Activated CD8-positive, alpha-beta memory T cell treated with anti-CD3 and anti-CD28 coated beads, Interleukin-2, amount 10 ng/mL, durations not matched to agents 7 days and 5 days (primary cell): ENCODE measurements at places on chromosomes 2 and 18.
A peak's percentile ranks its signal among the peaks of the same experiment; 100 is the strongest.

DNA sequence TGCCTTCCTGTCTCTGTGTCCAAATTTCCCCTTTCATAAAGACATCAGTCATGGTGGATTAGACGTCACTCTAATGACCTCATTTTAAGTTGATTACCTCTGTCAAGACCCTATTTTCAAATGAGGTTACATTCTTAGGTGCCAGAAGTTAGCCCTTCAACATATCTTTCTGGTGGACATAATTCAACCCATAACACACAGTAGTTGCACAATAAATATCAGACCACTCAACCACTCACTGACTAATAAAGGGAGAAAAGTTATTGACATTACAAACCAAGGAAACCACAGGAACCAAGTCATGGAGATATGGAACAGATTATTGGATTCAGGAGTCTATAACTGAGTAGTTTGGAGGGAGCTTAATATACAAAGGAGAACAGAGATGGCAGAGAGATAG is 377.4 kb upstream of the ACVR2A start:
- no peak for DNase-seq

DNA sequence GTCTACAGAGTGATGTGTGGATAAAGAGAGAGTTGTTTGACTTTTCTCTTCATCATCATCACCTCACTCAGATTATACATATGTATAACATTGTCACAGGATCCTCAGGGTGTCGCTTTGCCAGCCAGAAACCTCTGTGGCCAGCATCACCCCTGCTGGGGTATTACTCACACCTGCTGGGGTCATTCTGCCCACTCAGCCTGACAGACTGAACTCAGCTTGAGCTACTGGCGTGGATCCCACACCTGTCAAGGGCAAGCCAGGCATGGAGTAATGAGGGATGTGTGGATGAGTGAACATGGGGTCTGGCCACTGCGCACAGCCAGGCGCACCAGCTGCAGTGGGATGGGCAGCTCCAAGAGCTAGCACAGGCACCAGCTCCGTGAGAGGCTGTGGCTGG is 870.6 kb downstream of the CBLN2 start:
- no peak for DNase-seq

DNA sequence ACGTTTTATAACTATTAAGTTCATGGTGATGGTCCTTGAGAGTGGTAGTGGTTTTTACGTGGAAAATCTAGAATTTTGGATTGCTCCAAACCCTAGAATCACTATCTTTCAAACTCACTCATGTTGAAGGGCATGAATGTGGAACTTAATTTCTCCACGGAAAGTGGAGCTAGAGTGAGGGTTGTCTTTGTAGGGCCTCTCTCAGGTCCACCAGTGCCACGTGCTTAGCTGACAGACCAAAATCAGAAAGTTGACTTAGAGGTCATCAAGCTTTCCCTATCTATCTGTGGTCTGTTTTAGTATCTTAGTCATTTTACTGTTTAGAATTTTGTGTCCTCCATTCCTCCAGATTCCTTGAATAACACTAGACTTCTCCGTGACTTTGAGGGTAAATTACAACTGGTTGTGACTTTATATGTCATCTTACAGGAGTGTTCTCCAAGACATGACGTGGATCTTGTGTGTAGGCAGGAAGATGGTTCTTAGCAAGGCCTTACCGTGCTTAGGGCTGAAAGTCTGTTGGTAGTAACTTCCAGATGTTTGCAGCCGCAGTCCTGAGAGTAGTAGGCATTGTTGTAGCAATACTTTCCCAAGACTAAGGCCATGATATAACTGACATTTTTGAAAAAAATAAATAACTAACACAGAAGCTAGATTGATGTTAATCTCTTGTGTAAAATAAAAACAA is 26.8 kb downstream of the DIS3L2 start:
- DNase-seq: no peak

DNA sequence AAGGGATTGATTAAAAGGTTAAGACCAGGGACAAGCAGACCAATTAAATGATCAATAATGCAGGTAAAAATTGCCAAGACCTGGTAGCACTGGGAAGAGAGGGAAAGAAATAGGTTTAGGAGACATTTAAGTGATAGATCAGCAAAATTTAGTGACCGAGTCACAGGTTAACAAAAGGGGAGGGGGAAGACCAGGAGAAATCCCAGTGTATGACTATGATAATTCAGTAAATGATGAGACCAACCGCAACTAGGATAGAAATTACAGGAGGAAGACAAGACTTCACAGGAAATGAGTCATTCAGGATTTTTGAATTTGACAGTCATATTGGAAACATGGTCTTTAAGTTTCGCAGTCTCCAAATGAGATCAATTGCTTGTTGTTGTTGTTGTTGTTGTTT is 62.9 kb downstream of the COBLL1 start:
- no peak for DNase-seq

GRCh38 chr18:9594823-9595596 is 19.3 kb downstream of the PPP4R1 start:
- no peak for DNase-seq

- DNase-seq: no peak
Observed at GRCh38 chr2:235051436-235052260, 99.8 kb downstream of the SH3BP4 start.

- no peak for DNase-seq
Observed at GRCh38 chr2:48504647-48505327, 25.2 kb upstream of the STON1 start.

DNA sequence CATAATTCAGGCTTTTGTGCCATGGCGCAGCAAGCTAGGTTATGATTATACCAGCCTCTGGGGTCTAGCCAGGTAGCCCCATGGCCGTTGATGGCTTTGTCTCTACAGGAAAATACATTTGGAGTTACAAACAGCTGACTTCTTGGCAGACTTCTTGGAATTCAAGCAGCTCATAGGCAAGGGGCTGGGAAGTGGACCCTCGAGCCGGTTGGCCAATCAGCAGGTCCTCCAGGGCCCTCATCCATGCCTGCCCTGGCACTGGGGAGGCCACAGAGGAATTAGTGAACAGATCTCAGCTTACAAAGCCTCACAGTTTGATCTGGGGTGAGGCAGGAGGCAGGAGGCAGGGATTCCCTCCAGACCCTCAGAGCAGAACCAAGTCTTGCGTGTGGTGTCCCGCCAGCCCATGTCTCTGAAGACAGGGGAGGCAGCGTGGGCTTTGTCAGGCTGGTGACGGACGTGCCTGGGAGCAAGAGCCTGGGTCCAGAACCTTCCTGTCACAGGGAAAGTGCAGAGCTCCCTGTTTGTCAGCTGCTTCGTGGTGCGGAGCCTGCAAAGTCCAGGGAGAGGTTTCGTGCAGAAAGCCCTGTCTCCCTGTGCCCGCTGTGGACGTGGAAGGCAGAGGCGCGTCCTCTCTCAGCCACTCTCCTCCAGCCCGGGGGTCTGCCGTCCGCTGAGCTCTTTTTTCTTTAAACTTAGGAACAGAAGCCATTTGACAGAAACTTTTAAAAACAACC is 131.7 kb downstream of the KLHL29 start:
- DNase-seq: no peak

DNA sequence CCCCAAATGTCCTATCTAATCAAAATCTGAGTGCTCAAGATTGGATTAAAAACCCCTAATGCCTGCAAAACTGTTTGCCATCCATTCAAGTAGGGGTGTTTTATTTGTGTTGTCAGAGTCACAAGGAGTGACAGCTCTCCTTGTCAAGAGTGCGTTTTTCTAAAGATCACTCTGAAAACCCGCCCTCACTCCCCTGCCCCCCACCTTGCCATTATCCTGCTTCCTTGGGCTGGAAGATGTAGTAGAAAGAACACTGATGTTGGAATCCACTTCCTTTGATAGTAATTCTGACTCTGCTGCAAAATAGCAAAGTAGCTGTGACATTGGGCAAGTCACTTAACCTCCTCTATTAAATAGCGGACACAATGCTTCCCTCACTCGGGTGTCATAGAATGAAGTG is 155.6 kb downstream of the TSN start:
- no peak for DNase-seq

DNA sequence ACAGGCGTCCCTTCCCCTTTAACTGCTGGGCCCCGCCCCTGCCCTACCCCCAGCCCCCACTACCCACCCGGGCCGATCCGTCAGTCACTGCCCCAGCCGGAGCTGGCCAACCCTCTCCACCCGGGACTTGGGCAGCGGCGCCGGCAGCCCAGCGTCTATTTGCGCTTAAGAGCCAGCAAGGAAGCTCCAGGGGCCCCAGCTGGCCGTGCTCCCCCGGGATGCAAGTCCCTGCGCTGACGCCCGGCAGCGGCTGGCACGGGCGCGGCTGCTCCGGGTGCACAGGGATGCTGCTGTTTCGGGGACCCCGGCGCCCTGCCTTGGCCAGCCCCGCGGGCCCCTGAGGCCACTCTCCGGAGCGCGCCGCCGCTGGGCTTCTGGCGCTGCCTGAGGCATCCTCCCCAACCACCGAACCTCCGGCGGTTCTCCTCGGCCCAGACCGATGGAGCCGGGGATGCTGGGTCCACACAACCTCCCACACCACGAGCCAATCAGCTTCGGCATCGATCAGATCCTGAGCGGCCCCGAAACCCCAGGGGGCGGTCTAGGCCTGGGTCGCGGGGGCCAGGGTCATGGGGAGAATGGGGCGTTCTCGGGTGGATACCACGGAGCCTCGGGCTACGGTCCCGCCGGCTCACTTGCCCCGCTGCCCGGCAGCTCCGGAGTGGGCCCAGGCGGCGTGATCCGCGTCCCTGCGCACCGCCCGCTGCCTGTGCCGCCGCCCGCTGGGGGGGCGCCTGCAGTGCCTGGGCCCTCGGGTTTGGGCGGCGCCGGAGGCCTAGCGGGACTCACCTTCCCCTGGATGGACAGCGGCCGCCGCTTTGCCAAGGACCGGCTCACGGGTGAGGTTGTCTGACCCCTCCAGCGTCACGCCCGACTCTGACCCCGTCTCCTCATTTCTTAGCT is at the start of gene TLX2:
Gene TLX2, plus strand, starts transcription at position 83 of the 903 bp plus-strand sequence. Its CDS starts 357 bp downstream, at position 440.
- no peak for DNase-seq

DNA sequence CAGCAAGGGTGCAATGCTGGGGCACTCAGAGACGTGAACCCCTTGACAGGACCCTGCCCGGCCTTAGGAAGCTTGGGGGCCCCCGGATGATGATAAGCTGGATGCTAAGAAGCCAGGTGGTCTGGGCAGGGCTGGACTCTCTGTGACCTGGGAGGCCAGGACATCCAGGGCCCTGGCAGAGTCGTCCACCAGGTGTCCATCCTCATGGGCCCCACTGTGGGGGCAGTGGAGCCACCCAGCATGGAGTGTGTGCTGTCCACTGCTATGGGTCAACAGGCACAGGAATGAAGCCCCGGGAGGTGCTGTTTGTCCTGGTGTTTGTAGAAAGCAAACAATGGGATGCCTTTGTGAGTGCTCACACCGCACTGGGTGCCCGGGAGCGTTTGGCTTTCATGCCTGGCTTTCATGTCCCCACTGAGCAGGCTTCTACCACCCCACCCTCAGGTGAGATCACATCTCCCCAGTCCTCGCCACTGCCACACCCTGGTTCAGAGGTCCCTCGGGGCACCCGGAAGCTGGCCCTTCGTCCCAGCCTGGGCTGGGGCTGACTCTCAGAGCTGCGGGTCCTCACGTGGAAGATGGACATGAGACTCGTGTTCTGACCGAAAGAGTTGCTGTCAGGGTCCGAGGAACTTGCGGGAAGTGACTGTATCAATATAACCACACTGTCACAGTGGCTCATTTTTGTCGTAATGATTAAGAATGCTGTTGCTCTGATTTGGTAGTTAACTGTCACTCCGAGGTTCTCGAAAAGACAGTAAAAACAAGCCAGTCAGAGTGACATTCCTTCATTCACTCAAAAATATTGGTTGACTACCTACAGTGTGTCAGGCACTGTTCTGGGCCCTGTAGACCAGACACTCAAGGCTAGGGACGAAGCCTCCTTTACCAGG is 53.3 kb downstream of the INHBB start:
- no peak for DNase-seq

- no peak for DNase-seq
Observed at GRCh38 chr2:98716786-98717185, 14.1 kb downstream of the MGAT4A start.

DNA sequence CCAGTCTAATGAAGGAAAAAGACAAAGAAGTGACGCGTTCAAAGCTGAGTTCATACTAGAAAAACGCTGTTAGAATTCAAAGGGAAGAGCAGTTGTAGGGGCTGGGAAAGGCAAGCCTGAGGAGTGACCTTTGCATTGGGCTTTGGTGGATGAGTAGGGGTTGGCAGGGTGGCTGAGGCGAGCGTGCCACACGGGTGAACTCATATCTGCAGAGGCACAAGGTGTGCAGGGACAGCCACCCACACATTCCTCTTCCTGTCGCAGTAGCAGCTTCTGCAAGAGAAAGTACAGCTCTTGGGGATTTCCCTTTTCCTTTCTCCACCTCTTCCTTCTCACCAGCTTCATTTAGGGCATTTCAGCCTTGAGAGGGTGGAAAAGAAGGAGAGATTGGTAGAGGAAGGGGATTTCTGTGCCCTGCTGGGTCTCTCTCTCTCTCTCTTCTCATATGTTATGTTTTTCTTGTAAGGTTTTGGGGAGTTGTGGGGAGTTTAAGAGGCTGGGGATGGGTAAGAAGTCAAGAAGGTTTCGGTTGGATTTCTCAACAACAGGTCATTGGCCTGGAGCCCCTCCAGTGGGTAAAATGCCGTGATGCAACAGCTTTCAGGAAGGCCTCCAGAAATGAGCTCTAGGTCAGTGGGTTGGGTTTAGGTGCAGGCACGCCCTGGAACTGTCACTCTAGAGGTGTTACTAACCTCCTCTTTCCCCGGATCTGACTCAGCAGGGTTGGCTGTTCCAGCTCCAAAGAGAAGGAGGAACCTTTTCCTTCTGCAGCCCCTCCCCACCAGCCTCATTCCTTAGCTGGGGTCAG is 40.1 kb downstream of the ODC1 start:
- DNase-seq: peak; percentile 84

DNA sequence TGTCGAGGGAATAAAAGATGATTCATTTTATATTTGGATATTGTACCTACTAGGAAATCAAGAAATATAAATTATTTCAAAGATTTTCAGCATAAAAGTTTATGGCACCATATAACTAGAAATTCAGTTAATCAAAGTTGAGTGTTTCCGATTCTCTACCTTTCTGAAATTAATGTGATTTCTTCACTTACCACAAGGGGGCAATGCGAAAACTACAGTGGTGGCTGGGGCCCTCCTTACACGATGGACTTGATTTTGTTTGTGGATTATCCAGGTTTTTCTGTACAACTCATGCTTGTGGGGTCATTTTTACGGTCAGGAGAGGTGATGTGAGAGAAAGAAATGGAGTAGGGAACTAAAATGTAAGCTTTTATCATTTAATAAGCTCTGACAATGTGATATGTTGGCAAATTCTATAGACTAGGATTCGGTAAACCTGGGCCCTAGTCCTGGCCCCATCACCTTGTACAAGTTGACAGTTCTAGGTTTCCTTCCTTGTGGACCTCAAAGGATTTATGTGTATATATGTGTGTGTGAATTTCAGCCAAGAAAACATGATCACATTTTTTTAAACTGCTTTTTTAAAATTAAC is 47.6 kb downstream of the G6PC2 start:
- DNase-seq: no peak

DNA sequence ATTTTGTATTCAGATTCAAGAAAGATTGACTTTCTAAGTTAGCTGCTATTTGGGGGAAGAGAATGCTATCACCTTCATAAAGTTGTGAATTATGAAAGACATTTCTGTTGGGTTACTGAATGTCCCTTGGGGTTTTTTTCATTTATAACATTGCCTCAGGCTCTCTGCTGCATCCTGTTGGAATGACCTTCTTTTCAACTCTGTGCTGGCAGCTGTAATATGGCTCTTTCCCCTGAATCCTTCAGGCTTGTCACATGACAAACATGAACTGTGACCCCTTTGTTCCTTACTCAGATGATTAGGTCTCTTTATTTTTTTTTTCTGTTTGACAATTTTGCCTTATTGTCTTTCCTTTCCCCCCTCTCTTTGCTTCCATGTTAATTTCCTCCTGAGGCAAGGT is 159.8 kb downstream of the TAF4B start:
- DNase-seq: no peak
